ENCODE measurements at places on chromosomes 4 and X. TPM values are rescaled to one million over a fixed set of nuclear protein-coding genes. Genes with fewer than 3 reads are reported as not detected.

The SATL1 gene
- total RNA-seq, result not detected

The LDOC1 gene
- total RNA-seq, result 17.0 TPM

The STAG2 gene
- 28.1 TPM for total RNA-seq

The GSX2 gene
- not detected for total RNA-seq

The FOXR2 gene
- total RNA-seq, result not detected

The SPATA4 gene
- total RNA-seq, result 0.17 TPM

The AWAT2 gene
- not detected for total RNA-seq

The MAGEA4 gene
- total RNA-seq, result not detected

The EDA2R gene
- total RNA-seq, result 3.2 TPM

The CPZ gene
- total RNA-seq, result 0.74 TPM

The RASSF6 gene
- total RNA-seq, result 1.3 TPM

The SSX4 gene
- not detected for total RNA-seq

The APLN gene
- total RNA-seq, result 0.34 TPM

The ZNF157 gene
- not detected for total RNA-seq

The CPE gene
- total RNA-seq, result 11.6 TPM

The TSPAN7 gene
- total RNA-seq, result 0.17 TPM

The CCKAR gene
- total RNA-seq, result not detected

The PCDH18 gene
- total RNA-seq, result 73.0 TPM

The CXCL1 gene
- 7.3 TPM for total RNA-seq

The FABP2 gene
- total RNA-seq, result not detected

The SH2D1A gene
- total RNA-seq, result not detected

The RAB40A gene
- not detected for total RNA-seq

The STK32B gene
- 0.59 TPM for total RNA-seq

The PABPC4L gene
- total RNA-seq, result 0.59 TPM

The MAOA gene
- 45.4 TPM for total RNA-seq

The WDR17 gene
- total RNA-seq, result 1.3 TPM

The MAGEC3 gene
- not detected for total RNA-seq

The GAGE12J gene
- not detected for total RNA-seq

The VCX3B gene
- not detected for total RNA-seq

The TRIM75 gene
- total RNA-seq, result not detected

The BEX1 gene
- 6.2 TPM for total RNA-seq
